Fibroblast of skin of right quadriceps (primary cell): ENCODE measurements at places on chromosomes 16 and 17.
A peak's percentile ranks its signal among the peaks of the same experiment; 100 is the strongest.

GRCh38 chr17:50354198-50354597 lies 8.3 kb downstream of the XYLT2 start:
- DNase-seq: no peak

DNA sequence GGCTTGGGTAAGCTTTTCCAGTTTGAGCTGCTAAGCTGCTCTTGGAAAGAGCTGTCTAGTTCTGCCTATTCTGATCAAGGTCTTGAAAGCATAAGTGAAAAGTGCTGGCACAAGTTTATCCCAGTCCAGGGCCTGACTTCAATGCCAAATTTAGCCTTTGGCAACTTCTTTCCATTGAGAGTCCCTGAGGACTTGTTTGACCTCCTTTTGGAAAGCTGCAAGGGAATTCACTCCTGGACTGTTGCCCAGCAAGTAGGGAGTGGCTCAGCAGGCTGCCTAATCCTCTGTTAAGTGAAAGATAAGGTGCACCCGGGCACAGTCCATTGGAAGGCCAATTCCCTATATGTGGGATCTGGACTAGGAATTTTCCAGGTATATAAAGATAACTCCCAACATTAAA lies 16.0 kb upstream of the TANC2 start:
- DNase-seq: peak; percentile 77

DNA sequence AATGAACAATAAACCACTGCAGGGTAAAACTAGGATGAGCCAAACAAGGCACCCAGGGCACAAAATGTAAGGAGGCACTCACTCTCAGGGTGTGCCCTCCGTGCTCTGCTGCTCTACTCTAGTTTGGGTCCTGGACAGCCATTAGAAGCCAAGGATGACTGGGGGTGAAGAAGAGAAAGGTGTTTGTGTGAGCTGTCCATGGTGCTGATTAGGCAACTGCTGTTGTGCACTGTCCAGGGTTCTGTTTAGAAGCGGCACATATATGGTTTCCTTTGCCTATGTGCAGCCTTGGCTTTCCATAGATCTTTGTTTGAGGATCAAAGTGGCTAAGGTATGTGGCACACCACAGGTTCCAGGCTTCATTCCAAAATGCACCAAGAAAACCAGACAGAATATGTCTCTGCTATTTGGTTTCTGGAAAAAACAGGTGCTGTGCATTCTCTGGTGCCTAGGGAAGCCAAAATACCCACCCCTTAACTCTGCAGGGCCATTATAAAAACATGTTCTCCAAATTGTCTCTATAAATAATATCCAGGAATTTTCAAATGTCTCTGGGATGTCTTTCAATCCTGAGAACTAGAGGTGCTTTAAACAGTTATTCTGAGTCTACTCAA lies 123.5 kb downstream of the CBLN1 start:
- DNase-seq: peak; percentile 10

- no peak for DNase-seq
These were observed 70.7 kb downstream of the RPTOR start for GRCh38 chr17:80615376-80615775.

DNA sequence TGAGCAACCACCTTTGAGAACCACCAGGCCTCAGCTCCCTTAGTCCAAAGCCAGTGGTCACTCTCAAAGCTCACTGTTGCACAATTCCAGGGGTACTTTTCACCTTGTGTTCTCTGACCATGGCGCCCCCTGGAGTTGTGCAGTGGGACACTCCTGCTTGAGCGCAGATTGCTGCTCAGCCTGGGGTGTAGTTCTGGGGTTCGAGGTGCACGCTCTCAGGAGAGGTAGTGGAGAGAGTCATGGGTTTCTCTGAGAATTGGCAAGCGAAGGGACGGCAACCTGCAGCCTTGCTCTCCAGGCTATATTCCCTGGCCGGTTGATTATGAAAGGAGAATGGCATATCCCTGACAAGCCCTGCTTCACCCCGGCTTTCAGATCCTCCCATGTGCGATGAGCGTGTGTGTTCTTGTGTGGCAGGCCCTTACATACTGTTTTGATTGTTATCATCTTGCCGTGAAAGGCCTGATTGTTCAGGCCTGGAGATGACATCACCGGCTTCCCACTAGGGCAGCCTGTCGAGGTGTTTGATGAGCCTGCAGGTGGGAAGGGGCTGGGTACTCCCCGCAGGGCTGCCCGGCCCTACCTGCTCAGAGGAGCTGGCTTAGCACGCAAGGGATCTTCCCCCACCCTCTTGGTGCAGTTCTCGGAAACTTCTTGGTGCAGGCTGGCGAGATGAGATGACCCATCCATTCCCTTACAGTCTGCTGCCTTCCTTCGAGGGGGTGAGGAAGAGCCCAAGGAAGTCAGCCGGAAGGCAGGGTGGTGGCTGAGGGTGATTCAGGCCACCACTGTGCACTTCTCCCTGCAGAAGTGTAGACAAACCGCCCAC lies 431.2 kb downstream of the SLC39A11 start:
- DNase-seq: no peak

DNA sequence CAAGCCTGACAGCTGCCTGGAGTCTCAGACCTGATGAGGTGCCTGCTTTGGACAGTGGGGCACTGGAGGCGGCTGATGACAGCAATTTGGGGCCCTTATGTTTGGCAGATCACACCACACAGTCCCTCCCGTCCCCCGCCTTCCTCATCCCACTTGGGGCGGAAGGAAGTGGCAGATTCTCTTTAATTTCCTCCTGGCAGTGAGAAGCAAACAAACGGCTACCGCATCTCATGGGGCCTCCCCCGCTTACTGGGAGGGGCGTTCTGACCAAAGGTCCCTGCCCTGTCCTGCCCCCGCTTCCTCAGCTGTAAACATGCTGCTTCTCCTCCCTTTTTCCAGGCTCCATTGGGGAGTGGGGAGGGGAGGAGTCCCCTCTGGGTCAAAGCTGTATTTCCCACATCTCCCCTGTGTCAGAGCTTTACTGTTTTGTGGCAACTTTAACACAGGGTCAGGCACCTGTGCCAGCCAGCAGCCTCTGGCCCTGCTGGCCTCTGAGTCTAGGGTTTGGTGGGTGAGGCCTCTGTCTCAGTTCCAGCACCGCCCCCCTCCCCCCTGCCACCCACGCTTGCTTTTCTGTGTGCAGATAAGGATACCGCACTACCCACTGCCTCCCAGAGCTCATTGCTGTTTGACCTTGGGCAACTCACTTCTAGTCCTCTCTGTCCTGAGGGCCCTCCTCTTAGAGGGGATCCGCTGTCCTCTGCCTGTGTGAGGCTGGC lies 5.4 kb upstream of the NFATC3 start:
- no peak for DNase-seq
